GM19239 (cell line): ENCODE measurements at places on chromosomes 2 and 18.

- DNase-seq = no peak
Observed at GRCh38 chr2:191678437-191679100, 633 bp downstream of the NABP1 start.

GRCh38 chr2:231399853-231400680 is 4.6 kb downstream of the B3GNT7 start:
- no peak for DNase-seq

- DNase-seq = no peak
Observed at GRCh38 chr18:27500531-27500930, 315.4 kb upstream of the CHST9 start.

GRCh38 chr2:189799531-189799930 is 15.3 kb downstream of the PMS1 start:
- no peak for DNase-seq

DNA sequence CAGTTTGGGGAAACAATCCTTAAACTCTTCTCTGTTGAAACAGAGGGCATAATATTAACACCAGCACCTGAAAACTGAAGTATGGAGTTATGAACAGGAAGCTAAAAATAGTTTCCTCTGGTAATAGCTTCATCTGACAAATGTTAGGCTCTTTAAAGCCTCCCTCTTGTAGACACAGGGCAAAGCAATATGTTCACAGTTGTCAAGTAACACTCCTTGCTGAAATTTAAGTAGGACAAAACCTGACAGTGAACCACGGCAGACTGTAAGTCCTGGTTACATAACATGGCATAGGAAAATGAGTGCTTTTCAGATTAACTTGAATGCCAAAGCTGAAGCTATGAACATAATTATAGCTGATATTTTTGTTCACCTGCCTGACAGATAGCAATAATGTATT is 172.9 kb downstream of the CMPK2 start:
- no peak for DNase-seq

GRCh38 chr2:182819412-182819811 is 47.0 kb downstream of the FRZB start:
- DNase-seq = no peak

DNA sequence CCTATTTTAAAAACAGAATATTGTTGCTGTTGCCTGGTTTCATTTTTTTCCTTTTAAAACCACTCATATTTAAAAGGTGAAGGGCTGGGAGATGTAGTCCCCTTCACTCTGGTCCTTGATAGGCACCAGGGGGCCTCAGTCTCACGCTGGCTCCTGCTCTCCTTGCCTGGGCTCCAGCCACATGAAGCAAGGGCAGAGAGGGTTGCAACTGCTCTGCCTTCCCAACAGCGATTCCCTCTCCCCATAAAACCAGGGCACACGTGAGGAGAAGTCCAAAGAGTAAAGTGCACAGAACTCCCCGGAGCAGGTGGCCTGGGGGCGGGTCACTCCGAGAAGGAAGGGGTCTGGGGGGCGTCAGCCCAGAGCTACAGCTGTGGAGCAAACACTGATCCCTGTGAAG is 12.8 kb downstream of the TMEM127 start:
- DNase-seq = no peak

GRCh38 chr2:2747797-2748301 is 416.8 kb upstream of the MYT1L start:
- DNase-seq = no peak
